ENCODE measurements at places on chromosomes 6 and 20.

DNA sequence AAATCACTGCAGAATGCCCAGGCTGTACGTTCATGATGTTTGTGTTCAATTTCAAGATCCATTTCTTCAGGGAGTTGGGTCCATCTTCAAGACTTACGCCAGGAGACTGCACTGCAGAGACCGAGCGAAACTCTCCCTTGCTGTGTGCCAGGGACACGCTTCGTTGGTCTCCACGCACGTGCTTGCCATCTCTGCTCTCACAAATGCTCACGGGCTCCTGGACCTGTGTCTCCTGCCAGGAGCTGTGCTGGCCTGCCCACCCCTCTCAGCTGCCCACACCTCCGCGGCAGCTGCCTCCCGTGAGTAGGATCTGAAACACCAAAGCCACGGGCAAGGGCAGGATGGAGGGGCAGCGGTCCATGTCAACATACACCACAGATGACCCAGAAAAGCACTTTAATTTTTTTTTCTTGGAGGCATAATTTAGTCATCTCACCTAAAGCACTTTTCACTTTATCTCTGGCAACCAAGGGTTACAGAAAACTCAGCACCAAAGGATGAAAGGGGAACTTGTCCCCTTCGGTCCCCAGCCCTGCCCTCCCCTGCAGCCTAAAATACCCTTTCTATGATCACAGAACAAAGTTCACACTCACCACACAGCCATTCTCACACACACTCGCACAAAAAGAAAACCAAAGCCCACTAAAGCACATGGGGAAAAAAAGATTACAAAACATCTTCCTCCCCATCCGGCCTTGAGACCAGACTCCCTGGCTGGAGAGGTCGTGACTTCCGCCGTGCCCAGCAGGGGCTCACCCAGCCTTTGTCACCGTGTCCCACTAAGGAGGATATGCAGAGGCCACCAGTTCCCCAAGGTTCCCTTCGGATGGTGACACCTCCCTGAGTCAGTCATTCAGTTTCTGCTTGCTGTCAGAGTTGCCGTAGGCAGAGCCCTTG is 137.9 kb downstream of the AGPAT4 start:
- DNase-seq = no peak

- DNase-seq = no peak
Observed at GRCh38 chr6:140897349-140897748, 1235.4 kb upstream of the GJE1 start.

DNA sequence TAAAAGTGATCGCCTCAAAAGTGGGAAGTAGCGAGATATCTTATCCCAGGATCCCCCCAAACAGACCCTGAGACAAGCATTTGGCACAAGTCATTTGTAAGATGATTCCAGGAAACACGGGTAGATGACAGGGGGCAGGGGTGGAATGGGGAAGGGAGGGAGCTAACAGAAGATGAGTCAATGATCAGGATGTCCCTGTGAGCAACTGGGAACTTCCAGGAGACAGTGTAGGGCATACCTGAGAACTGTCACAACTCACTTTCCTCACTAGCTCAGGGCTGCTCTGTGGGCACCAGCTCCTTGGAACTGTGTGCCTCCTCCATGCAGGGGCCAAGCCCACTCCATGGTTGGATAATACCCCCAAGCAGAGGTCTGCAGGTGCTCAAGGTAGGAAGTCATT is 38.5 kb upstream of the VSX1 start:
- DNase-seq = no peak

DNA sequence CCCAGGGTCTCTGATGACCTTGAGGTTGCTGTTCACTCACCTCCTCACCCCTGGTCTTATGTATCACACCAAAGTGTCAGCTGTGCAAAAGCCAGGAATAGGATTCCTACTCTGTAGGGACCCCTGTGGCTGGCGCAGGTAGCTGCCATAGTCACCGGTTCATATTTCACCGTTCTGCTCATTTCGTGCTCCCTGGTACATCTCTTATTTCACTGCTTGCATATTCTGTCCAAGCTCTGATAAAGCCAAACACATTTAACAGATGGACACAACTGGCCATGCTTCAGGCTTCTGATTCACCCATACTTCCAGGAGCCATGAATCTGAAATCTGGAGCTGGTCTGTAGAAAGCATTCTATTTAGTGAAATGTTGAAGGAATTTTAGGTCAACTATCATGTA is 20.5 kb downstream of the SLC22A3 start:
- no peak for DNase-seq

DNA sequence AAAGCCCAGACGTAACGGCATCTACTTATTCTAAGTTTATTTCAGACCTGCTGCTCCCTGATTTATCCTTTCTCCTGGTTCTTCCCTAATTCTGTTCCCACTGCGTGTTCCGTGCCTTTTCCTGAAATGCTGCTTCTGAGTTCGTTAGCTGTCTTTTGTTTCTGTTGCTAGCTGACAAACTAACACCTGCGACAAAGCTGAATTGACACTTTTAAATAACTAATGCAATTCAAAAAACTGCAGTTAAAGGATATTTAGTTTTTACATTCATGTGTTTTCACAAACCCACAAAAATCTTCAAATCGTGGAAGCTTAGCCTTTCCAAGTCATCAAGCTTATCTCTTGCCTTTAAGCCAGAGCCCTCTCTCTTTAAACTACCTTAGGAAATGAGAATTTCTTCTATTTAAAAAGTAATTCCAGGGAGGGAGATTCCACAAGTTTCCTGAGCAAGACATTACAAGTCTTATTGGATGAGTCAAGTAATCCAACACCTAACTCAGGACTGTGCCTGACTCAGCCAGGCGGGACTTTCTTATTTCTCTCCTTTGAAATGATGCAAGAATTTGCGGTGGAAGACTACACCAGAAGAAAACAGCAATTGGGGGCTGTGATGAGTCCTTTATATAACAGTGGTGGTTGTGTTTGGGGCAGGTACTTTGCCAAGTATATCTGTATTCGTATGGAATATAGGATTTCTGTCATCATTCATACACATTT is 6.3 kb downstream of the ADTRP start:
- DNase-seq = no peak

GRCh38 chr6:32427218-32427617 is 12.5 kb upstream of the HLA-DRA start:
- DNase-seq = no peak

GRCh38 chr20:21656308-21657067 is 49.0 kb upstream of the PAX1 start:
- DNase-seq = no peak

- no peak for DNase-seq
Observed at GRCh38 chr6:155066361-155066760, 71.2 kb downstream of the TIAM2 start.

- DNase-seq = no peak
Observed at GRCh38 chr6:3687847-3688246, 63.7 kb downstream of the PXDC1 start.
